ENCODE measurements at places on chromosomes 1 and 21. TPM values are rescaled to one million over a fixed set of nuclear protein-coding genes. Genes with fewer than 3 reads are reported as not detected.

The GPR137B gene
- 14.3 TPM for total RNA-seq

DNA sequence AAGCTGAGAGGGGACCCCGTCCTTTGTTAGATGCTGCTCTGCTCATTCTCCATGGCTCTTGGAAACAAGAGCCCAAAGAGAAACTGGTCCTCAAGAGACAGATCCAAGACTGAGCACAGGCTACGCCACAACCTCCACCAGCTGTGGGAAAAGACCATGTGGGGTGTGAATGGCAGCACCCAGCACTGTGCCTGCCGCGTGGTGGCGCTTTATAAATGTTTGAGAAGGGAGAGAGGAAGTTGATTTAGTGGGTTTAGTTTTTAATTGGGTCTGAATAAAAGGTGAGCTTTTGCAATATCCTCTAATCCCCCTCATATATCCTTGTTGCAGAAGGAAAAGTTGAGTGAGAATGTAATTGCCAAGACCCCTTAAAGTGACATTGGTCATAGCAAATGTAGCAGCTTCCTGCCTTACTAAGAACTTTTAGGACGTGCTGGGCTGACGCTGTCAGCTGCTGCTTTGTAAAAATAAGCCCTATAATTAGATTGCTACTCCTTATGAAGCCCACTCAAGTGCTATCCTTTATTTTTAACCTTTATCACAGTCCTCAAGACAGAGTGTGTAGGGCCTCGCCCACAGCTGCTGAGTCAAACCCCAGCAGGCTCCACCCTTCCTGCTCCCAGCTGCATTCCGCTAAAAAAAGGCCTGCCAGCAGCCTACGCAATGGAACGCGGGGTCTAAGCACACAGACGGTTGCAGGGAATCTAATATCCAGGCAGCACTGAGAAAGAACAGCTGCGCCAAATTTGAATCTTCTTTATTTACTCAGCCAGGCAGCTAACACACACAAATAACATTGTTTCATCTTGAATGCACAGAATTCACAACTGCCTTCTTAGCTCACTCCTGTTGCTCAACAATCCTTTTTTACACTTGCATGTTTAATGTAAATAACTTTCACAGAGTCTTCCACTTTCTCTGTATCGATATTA lies 47.4 kb upstream of the PRDX6 start:
- DNase-seq, result peak; percentile 34
- H3K4me1 ChIP-seq, result peaks cover 22% of the 10 kb centered on the region
- H3K36me3 ChIP-seq, result peaks cover 2% of the 10 kb centered on the region
- no peaks in the 10 kb centered on the region for H3K27me3 ChIP-seq

GRCh38 chr1:52534928-52535764 lies 17.7 kb downstream of the TUT4 start:
- H3K4me3 ChIP-seq, result no peak overlapping the region
- H3K4me1 ChIP-seq, result peaks cover 38% of the 10 kb centered on the region
- no peak overlapping the region for H3K27ac ChIP-seq

DNA sequence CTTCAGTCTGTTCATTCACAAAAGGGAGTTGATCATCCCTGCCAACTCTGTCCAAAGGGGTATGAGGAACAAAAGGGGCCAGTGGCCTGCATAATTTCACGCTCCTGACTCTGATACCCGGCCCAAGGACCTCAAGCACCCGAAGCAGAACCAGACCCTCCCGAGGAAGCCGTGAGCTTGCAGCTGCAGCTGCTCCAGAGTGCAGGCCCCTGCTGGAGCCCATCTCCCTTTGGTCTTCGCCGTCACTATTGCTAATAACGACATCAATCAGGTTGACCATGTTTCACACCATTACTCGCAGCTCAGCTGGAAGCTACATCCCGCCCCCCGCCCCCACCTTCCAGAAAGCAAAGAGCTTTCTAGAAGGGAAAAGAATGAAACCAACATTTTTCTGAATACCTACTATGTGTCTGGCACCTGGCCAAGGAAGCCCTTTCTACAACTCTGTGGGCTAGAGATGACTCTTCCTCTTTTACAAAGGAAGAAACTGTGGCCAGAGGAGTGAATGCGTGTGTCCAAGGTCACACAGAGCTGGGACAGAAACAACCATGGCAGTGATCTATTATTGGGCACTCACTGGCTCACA lies 5.5 kb downstream of the NKAIN1 start:
- H3K27me3 ChIP-seq, result peaks cover 56% of the 10 kb centered on the region
- no peak overlapping the region for H3K27ac ChIP-seq
- no peak overlapping the region for H3K4me3 ChIP-seq
- DNase-seq, result no peak
- peaks cover 5% of the 10 kb centered on the region for H3K36me3 ChIP-seq

GRCh38 chr1:54289712-54290233 lies 89.8 kb downstream of the MRPL37 start:
- H3K4me1 ChIP-seq, result peaks cover 52% of the 10 kb centered on the region
- peak overlapping the region; percentile 4 for H3K27ac ChIP-seq
- H3K36me3 ChIP-seq, result no peaks in the 10 kb centered on the region
- H3K4me3 ChIP-seq, result no peak overlapping the region

- no peak for DNase-seq
- no peaks in the 10 kb centered on the region for H3K27me3 ChIP-seq
- peaks cover 24% of the 10 kb centered on the region for H3K4me1 ChIP-seq
- H3K36me3 ChIP-seq, result peaks cover 9% of the 10 kb centered on the region
- H3K27ac ChIP-seq, result no peak overlapping the region
Measured at GRCh38 chr1:91714867-91715381, 171.0 kb downstream of the TGFBR3 start.

DNA sequence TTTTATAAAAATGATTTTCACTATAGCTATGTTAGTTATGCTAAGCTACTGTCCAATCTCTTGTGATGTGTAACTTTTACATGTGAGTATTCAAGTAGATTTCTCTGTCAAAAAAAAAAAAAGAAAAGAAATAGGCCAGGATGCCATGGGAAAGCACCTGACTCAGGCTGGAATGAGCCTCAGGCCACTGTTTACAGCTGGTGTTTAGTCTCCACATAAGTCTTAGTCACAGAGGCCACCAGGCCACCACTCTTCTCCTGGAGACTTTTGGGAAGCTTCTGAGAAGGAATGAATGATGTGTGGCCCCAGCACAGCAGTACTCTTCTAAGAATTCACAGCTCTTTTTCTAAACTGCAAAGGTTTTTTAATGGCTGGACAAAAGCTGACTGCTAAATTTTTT lies 48.9 kb downstream of the CHML start:
- no peak overlapping the region for H3K4me3 ChIP-seq
- DNase-seq, result no peak
- H3K36me3 ChIP-seq, result peaks cover 4% of the 10 kb centered on the region
- H3K4me1 ChIP-seq, result peaks cover 2% of the 10 kb centered on the region
- peak overlapping the region; percentile 32 for H3K27ac ChIP-seq

GRCh38 chr1:51312718-51313117 lies 17.6 kb downstream of the TTC39A start:
- no peaks in the 10 kb centered on the region for H3K36me3 ChIP-seq
- peak overlapping the region; percentile 51 for H3K27ac ChIP-seq
- H3K4me3 ChIP-seq, result no peak overlapping the region
- H3K4me1 ChIP-seq, result peaks cover 15% of the 10 kb centered on the region
- peaks cover 4% of the 10 kb centered on the region for H3K27me3 ChIP-seq

DNA sequence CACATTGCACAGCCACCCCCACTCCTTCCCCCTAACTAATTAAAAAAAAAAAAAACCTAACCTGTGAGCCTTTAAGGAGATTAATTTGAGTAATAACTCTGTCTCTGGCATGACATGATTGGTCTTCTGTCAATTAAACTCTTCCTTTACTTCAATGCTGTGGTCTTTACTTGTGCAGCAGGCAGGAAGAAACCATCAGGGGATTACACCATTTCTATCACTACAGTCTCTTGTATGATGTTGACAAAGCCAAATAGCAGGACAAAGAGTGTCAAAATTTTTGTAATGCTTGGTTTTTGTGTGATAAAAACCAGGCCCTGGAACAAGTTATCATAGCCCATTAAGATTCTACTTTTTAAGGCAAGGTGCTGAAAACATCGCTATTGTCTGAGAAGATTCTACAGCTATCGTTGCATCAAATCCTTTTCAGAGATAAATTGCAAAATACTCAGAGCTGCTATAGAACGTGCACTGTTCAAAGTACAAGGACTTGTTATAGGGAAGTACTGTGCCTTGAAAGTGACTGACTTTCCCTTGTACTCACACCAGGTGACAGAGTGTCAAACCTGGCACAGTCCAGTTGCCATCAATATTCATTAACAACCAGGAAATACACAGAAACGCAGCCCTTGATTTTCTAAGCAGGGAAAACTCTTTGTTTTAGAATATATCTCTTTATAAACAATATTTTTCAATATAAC lies 37.7 kb downstream of the LHX9 start:
- DNase-seq, result no peak
- H3K4me3 ChIP-seq, result no peak overlapping the region
- H3K27me3 ChIP-seq, result no peaks in the 10 kb centered on the region
- H3K36me3 ChIP-seq, result peaks cover 5% of the 10 kb centered on the region
- H3K27ac ChIP-seq, result no peak overlapping the region

- H3K27ac ChIP-seq, result no peak overlapping the region
- no peaks in the 10 kb centered on the region for H3K4me1 ChIP-seq
- no peaks in the 10 kb centered on the region for H3K27me3 ChIP-seq
- no peak for DNase-seq
- no peak overlapping the region for H3K4me3 ChIP-seq
Measured at GRCh38 chr1:193905288-193906085, 719.1 kb upstream of the B3GALT2 start.

- H3K27ac ChIP-seq, result no peak overlapping the region
- no peaks in the 10 kb centered on the region for H3K36me3 ChIP-seq
- H3K27me3 ChIP-seq, result no peaks in the 10 kb centered on the region
- no peak for DNase-seq
Measured at GRCh38 chr21:37435711-37436110, 69.1 kb downstream of the DYRK1A start.
